Skeletal muscle tissue (tissue), 5 donors: ENCODE measurements at places on chromosomes 4 and X. TPM values are rescaled to one million over a fixed set of nuclear protein-coding genes. Genes with fewer than 3 reads are reported as not detected.

Gene SRPK3
- total RNA-seq = 85.1 TPM

Gene DMD
- 190 TPM for total RNA-seq

Gene PAGE1
- not detected for total RNA-seq

Gene OGT
- total RNA-seq = 123 TPM

Gene DCAF12L1
- total RNA-seq = 2.6 TPM
